SK-N-MC (cell line): ENCODE measurements at places on chromosomes 3 and 15.

- DNase-seq: no peak
Measured at GRCh38 chr3:113231827-113232253, 20.5 kb downstream of the BOC start.

DNA sequence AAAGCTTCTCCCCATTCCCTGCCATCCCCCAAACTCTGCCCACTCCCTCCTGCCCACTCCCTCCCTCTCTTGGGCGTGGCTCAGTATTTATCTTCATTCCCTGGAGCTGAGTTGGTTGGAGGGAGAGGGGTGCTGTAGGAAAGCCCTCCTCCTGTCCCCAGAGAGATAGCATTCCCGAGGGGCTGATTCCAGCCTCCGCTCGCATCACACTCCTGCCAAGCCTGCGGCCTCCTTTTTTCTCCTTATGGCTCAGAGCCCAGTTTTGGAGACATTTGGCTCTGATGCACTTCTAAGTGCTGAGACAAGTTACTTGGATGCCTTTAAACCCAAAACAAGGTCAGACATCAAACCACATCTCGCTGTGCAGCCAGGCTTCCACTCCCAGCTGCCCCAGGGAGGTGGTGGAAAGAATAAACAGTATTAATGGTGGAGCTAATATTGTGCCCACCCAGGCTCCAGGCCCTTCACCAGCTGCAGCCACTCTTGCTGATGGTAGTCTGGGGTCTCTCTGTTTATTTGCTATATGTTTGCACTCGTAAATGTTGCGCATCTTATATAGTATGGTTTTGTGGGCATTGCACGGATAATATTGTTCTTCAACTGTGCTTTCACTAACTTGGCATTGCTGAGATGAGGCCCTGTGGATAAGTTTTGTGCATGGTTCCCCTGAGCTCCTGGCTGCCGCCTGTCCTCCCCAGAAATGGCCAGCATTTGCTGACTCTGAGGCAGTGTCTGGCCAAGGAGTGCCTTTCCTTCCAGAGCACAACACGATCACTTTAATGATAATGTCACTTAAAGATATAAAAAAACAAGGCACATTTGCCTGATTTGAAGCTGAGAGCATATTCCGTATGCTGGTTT is 157.2 kb downstream of the LRRC28 start:
- DNase-seq: peak; percentile 68

GRCh38 chr15:27899583-27900285 is 199.4 kb downstream of the OCA2 start:
- DNase-seq: no peak

DNA sequence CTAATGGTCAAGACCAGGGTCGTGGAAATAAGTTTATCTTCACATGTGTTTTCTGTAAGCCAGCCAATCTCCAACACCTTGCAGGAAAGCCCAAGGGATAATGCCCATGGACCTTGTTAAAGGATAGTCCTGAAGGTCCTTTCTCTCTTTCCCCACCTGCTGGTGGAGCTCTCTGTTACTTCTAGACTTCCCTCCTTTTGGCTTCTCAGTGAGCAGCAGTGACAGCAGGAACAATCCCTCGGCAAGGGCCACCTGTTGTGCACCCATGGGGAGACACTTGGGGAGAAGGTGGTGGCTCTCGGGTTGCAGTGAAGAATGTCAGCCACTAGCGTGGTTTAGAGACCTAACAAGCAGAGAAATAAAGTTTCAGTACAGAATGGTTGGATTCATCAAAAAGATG is 84.0 kb upstream of the OSBPL11 start:
- DNase-seq: no peak

DNA sequence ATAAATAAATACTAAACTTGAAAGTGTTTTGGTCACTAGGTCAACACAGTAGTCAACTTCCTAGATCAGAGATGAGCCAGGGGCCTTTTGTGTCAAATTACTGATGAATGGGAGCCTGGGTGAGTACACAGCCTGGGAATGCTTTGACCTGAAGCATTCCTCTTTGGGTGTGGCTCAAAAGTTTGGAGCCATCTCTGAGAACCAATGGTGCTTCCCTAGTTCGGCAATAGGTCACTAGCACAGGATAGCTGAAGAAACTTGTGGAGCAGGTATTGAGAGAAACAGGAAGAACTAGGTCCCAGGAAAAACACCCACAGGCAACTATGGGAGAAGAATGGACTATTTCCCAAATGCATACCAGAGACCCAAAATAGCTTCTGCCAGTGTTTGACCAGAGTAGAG is 56.6 kb upstream of the PLXND1 start:
- DNase-seq: no peak

DNA sequence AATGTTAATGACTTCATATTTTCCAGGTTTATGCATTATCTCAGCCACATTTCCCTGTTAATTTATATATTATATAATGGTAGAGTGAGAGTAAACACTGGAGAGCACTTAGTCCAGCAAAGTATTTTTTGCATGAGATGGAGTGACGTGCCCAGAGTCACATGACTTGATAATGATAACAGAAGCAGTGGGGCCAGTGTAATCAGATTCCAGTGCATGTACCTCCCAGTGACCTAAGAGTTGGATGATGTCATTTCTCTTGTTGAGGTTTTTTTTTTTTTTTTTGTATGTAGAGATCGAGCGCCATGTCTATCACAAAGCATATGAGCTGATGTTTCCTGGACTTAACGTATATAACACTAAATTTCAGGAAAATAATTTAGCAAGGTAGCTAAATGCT is 375.3 kb downstream of the CNTN6 start:
- no peak for DNase-seq

- DNase-seq: no peak
Measured at GRCh38 chr3:64059484-64060175, 36.3 kb upstream of the PSMD6 start.

DNA sequence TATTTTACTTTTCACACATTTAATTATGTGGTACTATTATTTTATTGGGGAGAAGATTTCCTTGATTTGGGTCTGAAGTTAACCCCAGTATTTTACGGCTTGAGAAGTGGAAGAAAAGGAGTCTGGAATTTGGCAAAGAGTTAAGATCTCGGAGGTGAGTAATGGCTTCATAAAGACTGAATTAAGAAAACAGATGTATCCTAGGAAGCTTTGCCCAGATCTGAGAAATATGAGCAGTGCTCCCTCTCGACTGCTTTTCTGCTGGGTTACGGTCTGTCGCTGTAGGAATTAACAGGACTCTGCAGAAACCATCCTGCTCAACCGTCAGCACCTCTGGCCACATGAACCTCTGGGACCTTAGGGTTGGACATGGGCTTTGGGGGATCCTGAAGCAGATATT is 163.6 kb upstream of the NDN start:
- DNase-seq: no peak

DNA sequence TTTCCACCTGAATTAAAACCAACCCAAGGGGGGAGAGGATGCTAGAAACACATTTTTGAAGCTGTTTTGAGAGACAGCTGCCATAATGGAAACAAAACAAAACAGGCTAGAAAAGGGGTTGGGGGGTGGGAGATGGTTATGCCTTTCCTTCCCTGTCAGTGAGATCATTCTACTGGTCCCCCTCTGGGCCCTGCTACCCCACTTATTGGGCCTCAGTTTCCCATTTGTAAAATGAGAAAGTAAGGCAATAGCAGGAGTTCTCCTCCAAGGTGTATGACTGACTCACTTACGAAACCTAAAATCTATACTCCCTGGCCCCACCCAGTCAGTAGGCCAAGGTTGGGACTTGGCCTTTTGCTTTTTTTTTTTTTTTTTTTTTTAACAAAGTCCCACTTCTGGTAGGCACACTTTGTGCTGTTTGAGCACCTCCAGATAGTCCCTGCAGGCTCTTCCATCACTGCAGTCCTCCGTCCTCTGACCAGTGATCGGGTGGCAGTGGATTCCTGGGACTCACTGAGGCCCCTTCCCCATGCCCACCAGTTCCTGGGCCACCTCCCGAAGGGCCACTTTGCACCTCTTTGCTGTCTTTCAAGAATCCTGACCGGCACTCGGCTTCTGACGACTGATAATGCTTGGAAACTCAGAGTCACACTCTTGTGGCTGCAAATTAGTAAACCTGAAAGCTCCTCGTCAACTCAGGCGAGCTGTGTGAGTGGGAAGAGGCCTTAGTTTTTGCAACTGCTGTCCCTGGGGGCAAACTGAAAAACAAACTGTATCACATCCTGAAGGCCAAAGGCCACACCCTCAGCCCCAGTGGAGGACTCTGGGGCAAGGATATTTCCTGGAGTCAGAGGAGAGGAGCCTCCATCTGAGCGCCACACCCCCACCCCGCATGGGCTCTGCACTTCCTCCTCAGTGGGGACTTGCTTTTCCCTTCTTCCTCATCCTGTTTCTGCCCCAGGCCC is 6.7 kb upstream of the PSTPIP1 start:
- DNase-seq: no peak

DNA sequence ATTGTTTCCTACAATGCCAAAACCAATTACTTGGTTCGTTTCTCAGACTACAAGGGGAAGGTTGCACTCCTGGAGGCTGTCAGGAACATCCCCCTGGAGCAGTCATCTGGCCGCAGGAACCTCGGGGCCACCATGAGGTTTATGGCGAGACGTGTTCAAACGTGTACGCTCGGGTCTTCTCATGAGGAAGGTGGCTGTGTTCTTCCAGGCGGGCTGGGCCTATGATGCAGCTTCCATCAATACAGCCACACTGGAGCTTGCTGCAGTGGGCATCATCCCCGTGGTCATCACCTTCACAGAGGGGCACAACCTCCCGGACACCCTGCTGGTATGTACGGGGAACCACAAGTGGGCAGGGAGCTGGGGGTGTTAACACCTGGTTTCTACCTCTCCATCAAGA is 94.5 kb upstream of the COL6A5 start:
- DNase-seq: no peak

DNA sequence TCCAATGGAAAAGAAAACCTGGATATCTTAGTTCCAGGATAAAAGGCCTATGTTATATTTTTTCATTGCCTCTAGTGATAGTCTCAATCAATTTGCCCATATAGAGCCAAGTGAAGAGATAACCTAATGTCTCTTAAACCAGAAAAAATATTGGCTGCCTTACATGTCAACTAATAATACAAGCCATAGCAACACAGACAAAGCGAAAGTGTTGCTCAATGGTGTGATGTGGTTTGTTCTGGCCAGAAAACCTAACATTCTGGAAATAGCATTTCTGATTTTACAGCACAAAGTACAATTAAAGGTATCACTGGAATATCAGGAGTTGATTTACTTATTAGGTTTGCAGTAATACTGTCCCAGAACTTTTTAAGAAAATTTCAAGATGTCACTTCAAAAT is 101.5 kb downstream of the ATP8B4 start:
- DNase-seq: no peak

GRCh38 chr3:36751326-36751725 is 13.0 kb downstream of the DCLK3 start:
- DNase-seq: no peak

GRCh38 chr15:68655686-68656437 is 77.1 kb downstream of the CORO2B start:
- no peak for DNase-seq

- DNase-seq: no peak
Measured at GRCh38 chr3:124887177-124887931, at the start of gene ITGB5. Gene ITGB5, minus strand, starts transcription at chr3:124887365. Its CDS starts 365 bp downstream, at chr3:124887000.

GRCh38 chr15:43187544-43188155 is 2.4 kb downstream of the CCNDBP1 start:
- DNase-seq: peak; percentile 10

GRCh38 chr15:36108541-36108940 is 470.9 kb upstream of the CDIN1 start:
- DNase-seq: no peak

DNA sequence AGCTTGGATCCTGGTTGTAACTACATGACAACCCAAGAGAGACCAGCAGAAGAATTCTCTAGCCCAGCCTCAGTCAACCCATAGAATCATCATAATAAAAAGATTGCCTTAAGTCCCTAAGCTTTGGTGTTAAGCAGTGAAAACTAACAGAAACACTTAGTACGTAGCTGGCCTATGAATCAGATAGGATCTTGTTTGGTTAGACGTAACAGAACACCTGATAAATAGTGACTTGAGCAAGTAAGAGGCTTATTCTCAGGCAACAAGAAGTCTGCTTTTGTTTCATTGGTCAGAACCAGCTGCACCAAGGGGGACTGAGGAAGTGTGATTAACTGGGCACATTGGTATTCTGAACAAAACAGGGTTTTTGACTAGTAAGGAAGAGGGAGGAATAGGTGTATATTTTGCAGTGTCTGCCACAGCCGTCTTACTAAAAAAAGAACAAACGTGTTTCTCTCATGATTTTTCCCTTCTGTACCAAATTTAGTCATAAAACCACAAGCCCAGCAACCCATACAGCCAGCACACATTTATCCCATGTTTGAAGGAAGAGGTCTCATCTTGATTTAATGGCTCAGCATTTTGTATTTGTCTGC is 53.3 kb upstream of the GLCE start:
- DNase-seq: no peak

DNA sequence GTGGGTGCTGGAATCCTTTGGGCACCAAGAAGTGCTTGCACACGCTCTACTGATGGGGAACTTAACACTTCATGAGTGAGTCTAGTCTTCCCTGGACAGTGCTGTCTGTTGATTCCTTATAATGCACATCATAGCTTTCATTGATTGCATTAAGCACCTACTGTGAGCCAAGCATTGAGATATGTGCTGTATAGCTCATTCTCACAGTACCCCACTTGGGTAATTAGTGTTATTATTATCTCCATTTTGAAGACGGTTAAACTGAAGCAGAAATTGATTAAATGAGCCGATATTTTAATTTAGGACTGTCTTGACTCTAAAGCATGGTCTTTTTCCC is 504 bp upstream of the PDHB start:
- DNase-seq: no peak

GRCh38 chr15:38796589-38796988 is 232.0 kb upstream of the RASGRP1 start:
- no peak for DNase-seq

- DNase-seq: no peak
Measured at GRCh38 chr3:29141197-29141917, 139.5 kb upstream of the RBMS3 start.

GRCh38 chr3:61940236-61940635 is 378.9 kb downstream of the PTPRG start:
- DNase-seq: no peak

DNA sequence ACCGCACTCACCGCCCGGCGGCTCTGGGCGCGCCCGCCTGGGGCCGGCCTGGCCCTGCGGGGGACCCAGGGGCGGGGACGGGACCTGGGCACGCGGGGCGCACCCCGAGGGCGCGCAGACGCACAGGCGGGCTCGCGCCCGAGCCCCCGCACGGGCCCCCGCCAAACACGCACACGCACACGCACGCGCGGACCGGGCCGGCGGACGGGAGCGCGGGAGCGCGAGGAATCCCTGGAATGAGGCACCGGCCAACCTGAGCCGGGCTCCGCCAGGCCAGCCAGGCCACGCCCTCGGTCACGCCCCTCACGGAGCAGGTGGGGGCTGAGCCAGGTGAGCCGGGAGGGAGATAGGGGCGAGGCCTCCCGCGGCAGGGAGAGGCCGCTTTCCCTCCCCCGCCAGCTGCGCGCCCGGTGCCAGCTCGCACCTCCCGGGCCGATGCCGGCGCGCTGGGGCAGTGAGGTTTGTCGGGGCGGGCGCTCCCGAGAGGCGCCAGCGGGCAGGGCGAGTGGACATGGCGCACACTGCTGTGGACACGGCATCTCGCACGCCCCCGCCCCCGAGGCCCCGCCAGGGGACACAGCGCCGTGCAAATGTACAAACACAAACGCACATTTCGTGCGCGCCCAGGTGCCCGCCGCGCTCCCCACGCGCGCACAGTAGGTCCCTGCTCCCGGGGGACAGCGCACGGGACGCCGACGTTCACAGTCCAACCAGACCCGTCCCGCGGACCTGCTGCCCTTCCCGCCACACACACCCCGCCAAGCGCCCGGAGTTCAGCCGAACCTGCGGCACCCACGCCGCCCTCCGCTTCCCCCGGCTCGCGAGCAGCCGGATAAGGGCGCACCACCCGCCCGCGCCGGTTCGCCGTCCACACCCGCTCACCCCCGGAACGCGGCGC is 75.9 kb upstream of the VGLL4 start:
- no peak for DNase-seq
